Activated CD4-positive, CD25-positive, alpha-beta regulatory T cell (primary cell): ENCODE measurements at places on chromosomes 16 and 17.
A peak's percentile ranks its signal among the peaks of the same experiment; 100 is the strongest.

DNA sequence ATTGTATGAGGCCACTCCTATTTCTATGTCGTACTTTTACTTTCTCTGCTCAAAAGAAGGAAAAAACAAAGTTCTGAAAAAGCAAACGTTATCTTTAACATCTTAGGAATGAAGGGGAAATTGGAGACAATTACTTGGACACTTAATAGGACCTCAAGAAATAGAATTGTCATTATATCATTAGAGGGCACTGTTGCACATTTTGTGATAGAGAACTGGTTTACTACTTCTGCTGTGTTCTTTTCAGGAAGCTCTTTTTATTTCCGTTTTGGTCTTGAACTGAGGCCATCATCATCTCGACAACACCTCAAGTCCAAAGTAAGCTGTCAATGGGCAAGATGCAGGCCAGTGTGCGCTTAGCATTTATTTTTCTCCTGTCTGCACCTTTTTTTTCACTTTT is 14.6 kb downstream of the COG4 start:
- no peak for DNase-seq

DNA sequence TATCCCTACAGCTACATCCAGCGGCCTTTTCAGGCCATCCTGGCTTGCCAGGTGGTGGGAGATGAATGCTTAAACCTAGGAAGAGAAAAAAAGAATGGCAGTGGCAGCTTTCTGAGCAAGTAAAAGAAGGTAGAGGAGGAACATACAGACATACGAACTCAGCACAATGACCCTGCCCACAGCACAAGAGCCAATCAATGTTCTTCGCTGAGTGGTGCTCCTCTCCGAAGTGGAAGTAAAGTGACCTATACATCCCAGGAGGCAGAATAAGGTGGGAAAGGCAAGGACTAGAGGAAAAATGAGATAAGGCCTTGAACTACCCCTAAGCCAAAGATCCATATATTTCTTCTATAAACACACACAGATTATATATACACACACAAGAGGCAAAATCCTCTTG is 28.7 kb downstream of the USP31 start:
- DNase-seq: no peak

DNA sequence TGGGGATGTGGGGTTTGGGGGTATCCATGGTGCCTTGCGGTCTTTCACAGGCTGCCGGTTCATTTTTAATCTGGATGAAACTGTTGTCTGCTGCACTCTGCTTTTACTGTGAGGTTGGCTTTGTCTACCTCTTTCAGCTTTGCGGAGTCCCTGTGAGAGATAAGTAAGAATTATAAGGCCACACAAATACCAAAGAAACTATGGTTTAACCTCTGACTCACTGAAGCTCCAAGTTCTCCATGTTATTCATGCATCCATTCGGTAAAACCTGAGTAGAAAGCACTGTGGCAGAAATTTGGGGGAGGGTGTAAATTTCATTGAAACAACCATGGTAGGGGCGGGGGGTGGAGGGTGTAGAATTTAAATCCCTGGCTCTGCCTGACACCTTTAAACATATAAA is 30.5 kb downstream of the KIAA0753 start:
- no peak for DNase-seq

GRCh38 chr17:17886226-17886625 is 49.4 kb upstream of the SREBF1 start:
- no peak for DNase-seq

GRCh38 chr16:27169511-27170071 is 33.7 kb upstream of the KDM8 start:
- peak; percentile 18 for DNase-seq

- no peak for DNase-seq
These were observed 9.3 kb downstream of the NUBP1 start for GRCh38 chr16:10752843-10753523.

DNA sequence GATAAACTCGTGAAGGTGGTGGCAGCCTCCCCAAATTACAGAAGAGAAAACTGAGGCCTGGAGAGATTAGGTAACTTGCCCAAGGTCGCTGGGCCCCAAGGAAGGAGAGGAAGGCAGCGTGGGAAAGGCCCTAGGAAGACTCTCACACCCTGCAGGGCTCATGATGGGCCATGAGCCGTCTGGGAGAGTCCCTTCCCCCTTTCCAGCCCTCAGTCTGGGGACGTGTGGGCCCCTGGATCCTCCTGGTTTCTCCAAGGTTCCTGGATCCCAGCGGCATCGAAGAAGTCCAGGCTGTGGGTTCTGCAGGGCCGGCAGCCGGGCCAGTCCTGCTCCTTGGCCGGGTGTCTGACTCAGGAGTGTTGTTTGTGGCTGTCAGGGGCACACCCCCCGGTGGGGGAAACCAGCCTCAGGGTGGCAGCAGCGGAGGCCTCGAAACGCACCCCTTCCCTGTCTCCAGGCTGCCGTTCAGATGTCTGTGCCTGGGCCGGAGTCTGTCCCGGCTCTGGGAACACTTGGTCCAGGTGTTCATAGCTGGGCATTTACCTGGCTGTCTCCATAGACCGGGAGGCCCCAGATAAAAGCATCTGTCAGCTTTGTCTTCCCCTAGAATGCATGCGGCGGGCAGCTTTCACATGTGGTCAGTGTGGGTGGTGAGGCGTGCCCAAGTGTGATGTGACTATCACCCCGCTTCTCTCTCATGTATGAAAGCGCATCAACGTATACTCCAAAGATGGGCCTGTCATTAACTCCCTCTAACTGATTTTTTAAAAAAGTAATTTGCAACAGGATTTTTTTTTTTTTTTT is 3.7 kb upstream of the RAP1GAP2 start:
- DNase-seq: no peak

DNA sequence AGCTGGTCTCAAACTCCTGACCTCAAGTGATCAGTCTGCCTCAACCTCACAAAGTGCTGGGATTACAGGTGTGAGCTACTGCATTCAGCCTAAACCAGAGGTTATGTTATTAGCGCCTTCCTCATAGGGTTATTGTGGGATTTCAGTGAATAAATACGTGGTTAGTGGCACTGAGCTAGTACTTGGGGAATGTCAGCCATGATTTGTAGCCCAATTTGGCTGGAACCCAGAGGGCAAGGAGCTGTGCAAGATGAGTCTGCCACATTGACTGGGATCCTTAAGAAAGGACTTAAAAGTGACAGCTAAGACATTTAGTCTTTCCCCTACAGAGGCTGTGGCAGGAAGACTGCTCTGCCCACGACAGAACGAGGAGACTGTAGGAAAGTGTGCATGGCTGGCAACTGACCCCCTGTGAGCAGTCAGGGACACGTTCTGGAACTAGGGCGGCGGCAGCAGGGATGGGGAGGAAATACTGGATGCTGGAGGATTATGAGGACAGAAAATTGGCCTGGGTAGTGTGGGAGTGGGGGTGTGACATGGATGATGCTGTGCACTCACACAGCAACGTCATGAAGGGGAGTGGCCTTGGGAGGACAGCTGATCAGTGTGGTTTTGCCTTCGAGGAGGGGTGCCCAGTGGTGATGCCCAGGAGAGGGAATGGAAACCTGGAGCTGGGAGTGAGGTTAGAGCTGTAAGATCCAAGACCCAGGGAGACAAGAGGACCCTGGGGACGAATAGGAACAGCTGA is 14.6 kb downstream of the ATP5PD start:
- DNase-seq: peak; percentile 30

- DNase-seq: no peak
These were observed 42.0 kb downstream of the WNT3 start for GRCh38 chr17:46776298-46777005.

- DNase-seq: no peak
These were observed 6.2 kb downstream of the PCGF2 start for GRCh38 chr17:38741921-38742410.

- no peak for DNase-seq
These were observed 6.4 kb downstream of the LIMD2 start for GRCh38 chr17:63693411-63694113.

- DNase-seq: no peak
These were observed 48.1 kb downstream of the WSB1 start for GRCh38 chr17:27342059-27342458.

GRCh38 chr17:6893382-6894205 is 62.1 kb upstream of the TEKT1 start:
- DNase-seq: no peak

GRCh38 chr17:13491491-13491890 is 110.2 kb downstream of the HS3ST3A1 start:
- DNase-seq: no peak

- no peak for DNase-seq
These were observed 15.9 kb upstream of the ICAM2 start for GRCh38 chr17:64036198-64036922.
